ENCODE measurements at places on chromosomes 12 and 14.

DNA sequence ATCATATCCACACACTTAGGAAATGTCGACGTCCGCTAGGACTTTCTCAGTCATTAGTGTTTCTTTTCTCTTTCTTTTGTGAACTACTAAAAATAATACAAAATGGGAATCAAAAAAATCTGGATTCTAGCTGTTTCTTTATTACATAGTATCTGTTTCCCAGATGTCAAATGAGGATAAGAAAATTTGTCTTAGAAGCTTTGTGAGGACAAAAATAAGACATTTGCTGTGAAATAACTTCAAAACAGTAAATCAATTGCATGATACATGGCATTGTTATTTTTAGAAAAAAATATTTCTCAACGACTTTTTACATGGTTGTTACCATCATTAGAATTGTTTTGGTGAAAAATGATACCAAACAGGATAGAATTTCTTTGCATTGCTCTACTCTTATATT lies 71.4 kb upstream of the IFNG-AS1 start:
- no peak for DNase-seq

DNA sequence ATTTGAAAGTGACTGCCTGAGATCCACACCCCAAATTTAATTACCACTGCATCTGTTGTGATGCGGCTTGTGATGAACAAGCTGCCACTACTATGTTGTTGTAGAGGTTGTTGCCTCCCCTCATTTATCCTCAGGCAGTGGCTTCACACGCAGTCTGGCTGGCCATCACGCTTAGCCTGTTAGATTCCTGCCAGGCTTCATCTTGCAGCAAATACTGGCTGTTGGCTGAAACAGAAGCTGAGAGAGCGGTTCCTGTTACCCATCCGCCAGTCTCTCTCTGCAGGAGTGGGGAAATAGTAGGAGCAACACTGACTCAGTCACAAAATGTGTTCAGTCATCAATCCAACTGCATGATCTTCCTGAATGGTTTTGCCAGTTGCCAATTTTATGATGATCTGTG lies 934.4 kb downstream of the FLRT2 start:
- no peak for DNase-seq

GRCh38 chr12:96906498-96906848 lies 584 bp upstream of the NEDD1 start:
- no peak for DNase-seq

DNA sequence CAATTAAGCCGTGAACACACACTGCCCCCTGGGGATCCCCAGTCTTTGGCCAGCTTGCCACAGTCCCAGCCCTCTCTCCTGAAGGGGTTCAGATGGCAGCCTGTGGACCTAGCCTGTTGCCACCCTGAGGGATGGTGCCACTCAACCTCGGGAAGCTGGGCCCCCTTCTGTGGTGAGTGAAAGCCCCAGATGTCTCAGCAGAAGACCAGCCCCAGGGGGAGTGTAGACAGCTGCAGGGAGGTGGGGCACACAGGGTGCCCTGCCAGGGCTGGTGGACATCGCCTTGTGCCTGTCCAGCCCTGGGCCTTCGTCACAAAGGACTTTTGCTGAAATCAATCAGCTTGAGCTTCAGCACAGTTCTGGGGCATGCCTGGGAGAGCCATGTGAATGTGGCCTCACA lies 32.4 kb downstream of the C14orf132 start:
- DNase-seq: no peak

- no peak for DNase-seq
These were observed 36.8 kb upstream of the SPTSSA start for GRCh38 chr14:34498684-34499412.

DNA sequence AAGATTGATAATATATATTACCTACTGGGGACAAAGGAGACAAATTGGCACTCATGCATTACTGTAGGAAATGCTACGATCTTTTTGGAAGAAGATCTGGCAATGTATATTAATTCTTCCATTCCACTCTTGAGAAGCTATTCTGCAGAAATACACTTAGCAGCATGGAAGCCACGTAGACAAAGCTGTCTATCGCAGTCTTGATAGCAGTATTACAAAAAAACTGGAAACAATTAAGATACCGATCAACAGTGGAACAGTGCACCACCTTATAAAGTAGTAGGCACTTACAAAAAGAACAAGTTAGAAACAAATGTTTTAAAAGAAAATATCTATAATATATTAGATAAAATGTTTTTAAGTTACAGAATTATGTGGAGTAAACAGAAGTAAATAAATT lies 87.2 kb downstream of the ABCD2 start:
- no peak for DNase-seq

- DNase-seq: no peak
These were observed 8.0 kb upstream of the CPNE6 start for GRCh38 chr14:24063263-24063836.

DNA sequence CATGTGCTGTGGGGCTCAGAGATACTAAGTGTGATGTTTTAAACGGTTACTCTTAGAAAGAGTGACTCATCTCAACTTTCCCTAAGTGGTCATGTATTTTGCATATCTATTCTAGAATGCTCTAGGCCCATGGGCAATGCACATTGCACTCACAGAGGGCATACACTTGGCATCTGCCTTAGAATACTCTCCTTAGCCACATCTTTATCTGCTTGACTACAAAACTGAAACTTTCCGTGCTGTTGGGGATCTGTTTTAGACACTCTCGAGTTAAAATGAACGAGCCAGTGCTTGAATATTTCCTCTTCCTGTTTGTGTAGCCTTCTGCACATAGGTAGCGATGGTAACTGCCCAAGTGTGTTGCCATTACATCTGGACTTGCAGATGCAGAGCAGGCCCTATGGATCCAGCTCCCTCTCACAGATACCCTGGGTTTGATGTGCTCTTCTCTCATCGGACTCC lies 180.5 kb downstream of the CAND1 start:
- no peak for DNase-seq

GRCh38 chr12:93714382-93714781 lies 37.2 kb downstream of the CRADD start:
- DNase-seq: no peak

GRCh38 chr12:11705010-11705409 lies 55.5 kb downstream of the ETV6 start:
- no peak for DNase-seq

DNA sequence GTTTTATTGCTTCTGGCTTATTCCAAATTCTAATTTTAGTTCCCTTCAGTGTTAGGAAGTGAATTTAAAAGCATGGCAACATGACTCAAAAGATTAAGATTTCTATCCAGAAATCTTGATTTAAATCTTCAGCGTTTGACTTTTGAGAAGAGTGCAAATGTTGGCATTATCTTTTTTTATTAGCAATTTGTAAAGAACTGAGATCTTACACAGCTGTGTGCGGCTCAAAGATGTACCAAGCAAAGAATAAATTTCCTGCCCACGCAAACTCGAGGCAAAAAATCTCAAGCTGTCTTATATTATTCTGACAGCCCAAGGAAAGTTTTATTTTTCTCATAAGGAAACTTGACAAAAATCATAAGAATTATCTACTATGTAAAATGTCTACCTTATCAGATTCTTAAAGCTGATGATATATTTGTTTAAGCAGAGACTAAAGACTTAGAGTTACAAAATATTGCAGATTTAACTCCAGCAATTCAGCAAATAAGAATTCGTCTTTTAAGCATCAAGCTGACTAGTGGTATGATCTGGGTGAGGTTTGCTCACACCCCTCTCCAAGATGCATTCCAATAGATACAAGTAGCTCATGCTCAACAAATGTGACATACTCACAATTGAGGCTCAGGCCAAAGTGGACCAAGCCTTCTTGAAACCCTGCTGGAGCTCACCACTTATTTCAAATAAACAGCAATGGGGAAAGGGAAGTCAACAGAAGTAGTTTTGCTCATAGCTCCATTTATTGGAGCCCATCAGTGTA lies 47.4 kb upstream of the POC1B start:
- DNase-seq: no peak

- DNase-seq: no peak
These were observed 80.4 kb upstream of the EEA1 start for GRCh38 chr12:93009533-93009932.

DNA sequence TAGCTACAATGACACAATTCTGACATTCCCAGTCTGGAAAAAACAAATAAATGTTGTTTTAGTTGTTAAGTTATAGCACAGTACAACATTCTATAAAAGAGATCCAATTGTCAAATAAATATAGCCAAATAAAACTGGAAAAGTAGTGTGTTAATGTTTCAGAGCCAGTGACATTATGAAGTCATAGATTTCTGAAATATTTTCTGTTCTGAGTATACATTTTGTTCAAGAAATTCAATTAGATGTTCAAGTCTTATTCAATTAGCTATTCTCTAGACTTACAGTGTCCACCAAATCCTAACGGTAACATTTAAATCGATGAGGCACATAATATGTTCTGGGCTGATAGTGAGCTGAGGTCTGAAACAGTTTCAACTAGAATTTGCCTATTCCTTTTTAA lies 196.1 kb upstream of the ABCD2 start:
- no peak for DNase-seq
